ENCODE measurements at places on chromosomes 4 and X. TPM values are rescaled to one million over a fixed set of nuclear protein-coding genes. Genes with fewer than 3 reads are reported as not detected.

Gene SPARCL1
- total RNA-seq = not detected

Gene ZNF630
- 6.1 TPM for total RNA-seq

Gene RIBC1
- 1.7 TPM for total RNA-seq

Gene LRCH2
- not detected for total RNA-seq

Gene TNIP3
- 0.55 TPM for total RNA-seq

Gene PRR32
- not detected for total RNA-seq

Gene PPP1R3F
- total RNA-seq = 17.7 TPM

GRCh38 chr4:176444741-176445140 lies 125.0 kb downstream of the SPCS3 start:
- DNase-seq = no peak

DNA sequence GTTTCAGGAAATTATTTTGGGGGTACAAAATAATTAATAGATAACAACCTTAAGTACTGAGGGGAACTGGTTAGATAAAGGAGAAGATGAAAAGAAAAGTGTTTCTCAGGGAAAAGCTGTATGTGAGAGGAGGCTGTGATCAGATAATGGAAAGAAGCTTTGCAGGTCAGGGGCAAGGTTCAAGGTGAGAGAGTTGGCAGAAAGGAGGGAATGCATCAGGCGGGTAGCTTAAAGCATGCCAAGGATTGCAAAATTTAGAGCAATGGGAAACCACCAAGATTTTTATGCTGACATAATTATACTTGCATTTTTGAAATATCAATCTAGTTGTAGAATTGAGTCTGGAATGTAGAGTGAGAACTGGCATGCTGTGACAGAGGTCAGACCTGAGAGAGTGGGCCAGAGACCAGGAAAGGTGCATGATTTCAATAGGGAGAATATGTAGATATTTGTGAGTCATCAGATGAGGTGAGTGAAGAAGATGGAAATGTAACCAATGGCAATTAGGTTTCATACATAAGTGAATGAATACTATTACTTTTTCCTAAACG lies 508.7 kb downstream of the TRIML1 start:
- DNase-seq = no peak

DNA sequence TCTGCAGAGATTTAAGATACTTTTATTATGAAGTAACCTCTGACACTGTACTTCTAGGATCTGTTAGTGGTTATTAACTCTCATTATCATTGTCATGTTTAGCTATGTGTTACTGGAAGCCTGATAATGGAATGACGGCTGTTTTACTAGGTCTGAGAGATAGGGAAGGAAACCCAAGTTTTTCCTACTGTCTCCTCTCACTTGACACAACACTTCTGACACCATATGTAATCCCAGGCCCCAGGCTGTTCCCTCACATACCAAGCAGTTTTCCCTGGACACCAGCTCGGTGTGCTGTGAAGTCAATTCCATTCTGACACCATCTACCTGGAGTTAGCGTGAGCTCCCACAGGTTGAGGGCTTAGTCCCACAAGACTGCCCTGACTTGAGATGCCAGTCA lies 85.6 kb downstream of the ZNF674 start:
- DNase-seq = no peak

- DNase-seq = no peak
Observed at GRCh38 chrX:70916754-70917153, 8.2 kb upstream of the TEX11 start.

- DNase-seq = no peak
Observed at GRCh38 chr4:89109841-89110540, 1.3 kb upstream of the TIGD2 start.

DNA sequence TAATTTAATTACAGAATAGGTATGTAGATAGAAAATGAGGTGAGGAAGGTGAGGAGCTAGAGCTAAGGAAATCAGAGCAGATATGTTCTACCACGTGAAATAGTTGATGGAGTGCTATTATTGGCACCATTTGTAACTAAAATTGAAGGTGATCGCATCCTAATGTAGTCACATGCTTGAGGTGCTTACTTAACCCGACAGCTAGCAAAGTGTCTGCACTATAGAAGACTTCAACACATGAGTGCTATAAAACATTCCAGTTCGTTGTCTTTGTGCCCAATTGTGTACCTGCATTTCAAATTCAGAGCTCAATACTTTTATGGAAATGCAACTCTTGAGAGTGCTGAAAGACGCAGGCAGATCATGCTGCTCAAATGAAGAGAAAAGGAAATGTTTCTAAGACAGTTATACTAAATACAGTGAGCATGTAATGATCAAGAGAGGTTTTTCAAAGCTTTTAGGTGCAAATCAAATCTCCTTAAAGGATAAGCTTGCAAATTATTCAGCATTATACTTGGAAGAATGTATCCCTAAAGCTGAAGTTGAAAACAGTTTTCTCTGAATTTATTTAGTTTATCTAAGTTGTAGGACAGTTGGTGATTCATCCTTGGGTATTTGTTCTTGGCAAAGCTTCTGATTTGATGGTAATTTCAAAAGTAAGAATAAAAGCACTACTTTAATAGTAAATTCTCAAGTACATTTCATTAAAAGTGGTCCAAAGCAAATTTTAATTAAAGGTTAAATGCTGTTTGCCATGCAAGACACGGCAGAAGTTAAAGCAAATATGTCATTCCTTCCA lies 223.9 kb upstream of the EPHA5 start:
- DNase-seq = no peak

- peak; percentile 64 for DNase-seq
Observed at GRCh38 chr4:1628892-1629698, 55.0 kb downstream of the FAM53A start.

DNA sequence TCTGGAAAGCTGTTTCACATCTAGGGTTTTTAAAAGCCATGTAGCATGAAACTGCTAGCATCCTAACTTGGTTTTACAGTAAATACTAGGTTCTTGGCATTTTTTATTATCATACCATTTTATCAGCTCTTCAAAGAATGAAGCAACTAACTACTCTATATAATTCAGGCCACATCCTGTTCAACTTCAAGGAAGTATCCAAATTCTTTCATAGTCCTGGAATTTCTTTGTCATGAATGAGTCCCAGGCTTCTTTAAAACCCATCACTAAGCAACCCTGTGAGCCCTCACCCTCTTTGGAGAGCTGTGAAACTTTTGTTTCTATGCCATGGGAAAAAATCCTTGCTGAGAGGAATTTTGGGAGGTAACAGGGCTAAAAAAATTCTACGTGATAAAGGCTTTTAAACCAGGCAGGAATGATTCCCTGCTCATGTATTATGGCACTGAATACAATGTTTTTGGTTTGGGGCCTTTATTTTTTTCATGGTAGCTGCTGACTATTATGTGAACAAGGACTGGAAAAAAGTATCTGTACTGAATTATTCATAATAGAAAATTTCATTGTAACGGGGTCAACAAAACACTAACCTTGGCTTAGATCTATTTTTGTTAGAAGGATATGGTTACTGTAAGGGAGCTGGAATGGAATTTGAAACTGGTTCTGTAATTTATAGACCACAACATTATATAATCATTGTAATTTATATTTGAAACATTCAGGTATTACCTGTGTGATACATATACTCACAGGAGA lies 164.9 kb downstream of the DCTD start:
- no peak for DNase-seq

DNA sequence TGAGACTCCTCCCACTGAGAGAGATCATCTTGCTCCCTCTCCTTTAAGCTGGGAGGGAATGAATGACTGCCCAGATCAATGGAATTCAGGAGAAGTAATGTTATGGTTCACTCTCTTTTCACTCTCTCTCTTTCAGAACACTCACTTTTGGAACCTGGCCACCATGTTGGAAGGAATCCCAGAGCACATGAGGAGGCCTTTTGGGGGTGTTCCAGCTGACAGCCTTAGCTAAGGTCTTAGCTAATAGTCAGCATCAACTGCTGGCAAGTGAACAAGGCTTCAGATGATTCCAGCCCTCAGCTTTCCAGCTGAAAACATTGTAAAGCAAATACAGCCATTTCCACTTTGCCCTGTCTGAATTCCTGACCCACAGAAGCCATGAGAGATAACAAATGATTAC lies 124.0 kb upstream of the CLNK start:
- no peak for DNase-seq

DNA sequence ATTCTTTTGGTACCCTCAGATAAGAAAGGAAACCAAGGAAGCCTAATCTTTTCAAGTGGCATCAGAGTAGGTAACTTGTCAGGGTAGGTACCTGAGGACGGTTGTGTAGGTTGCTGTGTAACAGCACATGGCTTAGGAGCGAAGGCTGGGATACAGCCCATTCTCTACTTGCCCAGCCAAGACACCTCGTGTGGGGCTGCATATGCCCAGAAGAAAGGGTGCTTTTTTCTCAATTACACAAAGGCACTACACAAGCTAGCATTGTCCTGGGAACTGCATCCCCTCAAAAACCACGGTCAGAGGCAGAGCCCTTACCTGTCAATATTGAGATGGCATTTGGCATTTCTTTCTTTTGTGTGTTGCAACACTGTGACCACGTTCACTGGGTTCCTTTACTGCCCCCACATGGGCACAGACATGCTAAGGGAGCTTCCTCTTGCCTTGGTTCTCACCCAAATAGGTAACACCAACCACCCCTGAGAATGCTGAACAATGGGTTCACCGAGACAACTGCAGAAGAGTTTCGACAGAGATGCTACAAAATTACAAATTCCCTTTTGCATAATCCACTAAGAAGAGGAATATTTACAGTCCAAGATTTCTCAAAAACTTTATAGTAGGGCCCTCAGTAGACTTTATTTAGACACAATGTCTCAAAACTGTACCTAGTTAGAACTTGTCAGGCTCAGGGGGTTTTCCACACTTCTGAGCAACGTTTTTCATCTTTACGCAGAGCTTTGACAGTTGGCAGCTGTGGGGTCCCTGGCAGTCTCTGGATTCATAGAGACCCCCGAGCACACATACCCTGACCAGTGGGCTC lies 35.8 kb upstream of the TNIP3 start:
- DNase-seq = no peak

DNA sequence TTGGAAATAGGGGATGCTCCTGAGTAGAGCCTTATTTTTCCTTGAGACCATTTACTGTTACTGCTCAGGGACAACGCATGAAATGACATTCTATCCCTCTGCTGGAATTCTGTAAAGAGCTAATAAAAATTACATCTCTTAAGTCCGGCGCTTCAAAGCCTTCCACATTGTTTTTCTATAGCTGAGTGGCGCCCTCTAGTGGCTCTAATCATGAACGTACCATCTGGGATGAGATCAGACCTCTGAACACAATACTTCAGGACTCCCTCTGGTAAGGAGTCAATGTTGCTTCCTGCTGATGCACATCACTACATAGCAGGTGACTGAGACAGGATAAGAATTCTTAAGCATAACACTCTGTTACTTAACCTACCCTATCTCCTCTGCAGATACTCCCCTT lies 6.0 kb downstream of the HMGN5 start:
- DNase-seq = peak; percentile 51

DNA sequence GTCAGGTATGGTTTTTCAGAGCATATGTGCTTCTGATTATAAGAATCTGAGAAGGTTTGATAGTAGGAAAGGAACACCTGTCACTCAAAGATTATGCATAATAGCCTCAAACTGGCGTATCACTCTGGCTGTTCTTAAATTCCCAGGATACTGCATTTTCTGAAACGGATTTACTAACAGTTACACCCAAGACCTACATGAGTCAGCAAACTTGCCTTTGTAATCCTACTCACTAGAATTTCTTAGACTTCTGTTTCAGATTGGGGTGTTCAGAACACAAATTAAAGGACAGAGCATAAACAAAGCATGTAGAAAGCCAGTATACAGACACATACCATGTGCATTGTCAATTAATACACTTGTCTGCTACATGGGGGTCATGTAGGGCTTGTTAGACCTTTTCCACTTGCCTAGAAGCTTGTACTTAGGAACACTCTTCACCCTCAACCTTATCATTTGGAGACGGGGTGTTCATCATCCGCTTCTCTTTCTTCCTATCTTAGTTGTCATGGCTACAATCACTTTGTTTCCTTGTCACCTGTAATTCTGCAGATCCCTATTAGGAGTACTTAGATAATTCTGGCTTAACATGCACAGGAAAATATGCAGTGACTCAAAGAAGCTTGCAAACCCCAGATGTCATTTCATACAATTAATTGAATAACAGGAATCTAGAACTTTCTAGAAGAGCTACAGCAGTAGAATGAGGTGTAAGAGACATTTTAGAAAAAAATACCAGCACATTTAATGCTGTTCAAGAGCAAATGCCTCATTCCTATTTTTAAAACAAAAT lies 593.0 kb upstream of the TENM3 start:
- no peak for DNase-seq

- no peak for DNase-seq
Observed at GRCh38 chr4:149785696-149786431, 29.8 kb downstream of the IQCM start.

GRCh38 chr4:152004801-152005200 lies 244.0 kb upstream of the GATB start:
- no peak for DNase-seq

DNA sequence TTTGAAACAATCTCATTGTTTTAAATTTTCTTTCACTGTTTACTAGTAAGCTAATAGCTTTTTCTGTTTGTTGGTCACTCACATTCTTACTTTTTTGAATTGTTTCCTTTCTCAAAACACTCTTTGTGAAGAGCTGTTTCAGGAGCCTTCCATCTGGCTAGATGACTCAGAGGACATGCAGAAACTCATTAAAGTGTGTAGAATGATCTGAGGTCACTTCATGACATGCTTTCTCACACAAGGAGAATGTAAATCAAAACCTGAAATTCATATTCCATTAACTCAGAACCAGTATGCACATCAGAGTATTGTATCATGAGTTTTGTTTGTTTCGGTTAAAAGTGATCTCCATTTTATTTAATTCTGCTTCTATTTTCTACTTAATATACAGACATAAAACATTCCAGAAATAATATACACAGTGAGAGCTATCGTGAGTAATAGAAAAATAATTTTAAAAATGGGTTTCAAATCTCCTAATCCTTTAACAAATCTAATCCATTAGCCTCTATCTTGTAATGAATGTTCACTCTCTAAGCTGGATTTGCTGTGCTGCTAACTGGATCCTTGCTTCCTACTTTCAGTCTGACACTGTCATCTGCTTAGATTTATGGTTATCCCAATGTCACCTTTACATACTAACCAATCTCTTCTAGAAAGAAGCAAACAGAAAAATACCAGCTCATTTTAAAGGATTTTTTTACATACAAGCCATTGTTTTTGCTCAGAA lies 449.6 kb downstream of the FSTL5 start:
- DNase-seq = no peak

DNA sequence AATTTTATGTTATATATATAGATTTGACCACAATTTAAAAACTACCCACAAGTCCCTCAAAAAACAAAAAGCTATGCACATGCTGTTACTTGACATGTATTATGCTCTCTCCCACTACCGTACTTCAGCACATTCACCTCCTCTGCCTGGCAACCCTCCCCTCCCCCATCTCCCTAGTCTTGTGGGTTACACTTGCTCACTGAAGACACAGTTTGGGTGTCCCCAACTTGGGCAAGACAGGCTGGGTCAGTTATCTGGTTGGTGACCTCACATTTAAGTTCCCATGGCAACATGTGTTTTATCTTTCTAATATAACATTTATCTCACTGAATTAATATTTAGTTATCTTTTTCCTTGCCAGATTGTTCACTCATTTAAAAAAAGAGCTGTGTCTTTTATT lies 32.7 kb downstream of the SEC24D start:
- DNase-seq = no peak

Measured in CD4-positive, alpha-beta memory T cell (primary cell).